Central memory CD8-positive, alpha-beta T cell (primary cell): ENCODE measurements at places on chromosomes 2 and 18.
A peak's percentile ranks its signal among the peaks of the same experiment; 100 is the strongest.

DNA sequence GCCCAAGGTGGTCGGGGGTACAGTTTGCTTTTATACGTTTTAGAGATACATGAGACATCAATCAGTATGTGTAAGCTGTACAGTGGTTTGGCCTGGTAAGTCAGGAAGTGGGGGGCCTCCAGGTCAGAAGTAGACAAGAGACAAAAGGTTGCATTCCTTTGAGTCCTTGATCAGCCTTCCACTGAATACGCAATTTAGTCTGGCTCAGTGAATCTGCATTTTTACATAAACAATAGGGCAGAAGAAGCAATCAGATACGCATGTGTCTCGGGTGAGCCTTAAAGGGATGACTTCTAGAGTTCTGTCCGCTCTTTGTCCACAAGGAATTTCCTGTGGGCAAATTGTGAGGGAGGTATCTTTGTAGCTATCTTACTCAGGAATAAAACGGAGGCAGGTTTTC is 87.2 kb downstream of the SOWAHC start:
- DNase-seq = no peak

DNA sequence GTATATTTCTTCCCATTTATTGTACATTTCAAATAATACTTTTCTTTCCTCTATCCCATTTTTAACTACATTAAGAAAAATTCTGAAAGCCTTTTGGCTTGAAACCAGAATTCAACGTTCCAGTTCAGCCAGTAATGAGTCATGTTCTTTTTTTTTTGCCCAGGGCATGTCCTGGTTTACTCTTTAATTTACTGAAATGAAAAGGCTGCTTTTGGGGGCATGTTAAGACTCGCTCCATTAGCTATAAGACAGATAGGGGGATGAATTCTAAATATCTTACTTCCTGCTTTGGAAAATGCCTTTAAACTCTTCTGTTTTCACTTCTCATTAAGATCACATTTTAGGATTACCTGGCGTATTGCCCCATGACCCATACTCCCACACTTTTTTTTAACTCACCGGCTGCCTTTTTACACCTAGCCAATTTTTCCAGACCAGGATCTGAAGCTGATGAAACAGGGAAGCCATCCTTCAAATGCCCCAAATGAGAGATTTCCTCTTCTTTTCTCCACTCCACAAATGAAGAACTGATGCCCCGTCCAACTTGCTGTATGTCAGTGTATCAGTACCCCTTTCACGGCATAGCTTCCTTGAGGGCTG is 585 bp downstream of the ABCA12 start:
- DNase-seq = no peak

GRCh38 chr2:65536596-65536995 is 104.2 kb upstream of the SPRED2 start:
- no peak for DNase-seq

DNA sequence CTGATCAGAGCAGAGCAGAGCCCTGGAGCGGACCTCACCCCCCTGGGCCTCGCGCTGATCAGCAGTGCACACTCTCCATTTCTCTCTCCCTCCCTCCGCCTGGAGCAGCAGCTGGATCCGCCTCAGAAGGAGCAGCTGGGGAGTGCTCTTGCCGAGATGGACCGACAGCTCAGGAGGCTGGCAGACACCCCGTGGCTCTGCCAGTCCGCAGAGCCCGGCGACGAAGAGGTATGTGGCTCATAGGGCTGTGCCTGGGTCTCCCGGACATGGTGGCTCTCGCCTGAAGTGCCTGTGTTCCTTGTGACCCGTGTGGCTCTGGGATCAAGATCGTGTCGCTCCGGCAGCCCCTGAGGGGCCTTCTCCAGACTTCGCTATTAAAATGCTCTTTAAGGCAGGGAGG is 102.5 kb downstream of the USP40 start:
- no peak for DNase-seq

DNA sequence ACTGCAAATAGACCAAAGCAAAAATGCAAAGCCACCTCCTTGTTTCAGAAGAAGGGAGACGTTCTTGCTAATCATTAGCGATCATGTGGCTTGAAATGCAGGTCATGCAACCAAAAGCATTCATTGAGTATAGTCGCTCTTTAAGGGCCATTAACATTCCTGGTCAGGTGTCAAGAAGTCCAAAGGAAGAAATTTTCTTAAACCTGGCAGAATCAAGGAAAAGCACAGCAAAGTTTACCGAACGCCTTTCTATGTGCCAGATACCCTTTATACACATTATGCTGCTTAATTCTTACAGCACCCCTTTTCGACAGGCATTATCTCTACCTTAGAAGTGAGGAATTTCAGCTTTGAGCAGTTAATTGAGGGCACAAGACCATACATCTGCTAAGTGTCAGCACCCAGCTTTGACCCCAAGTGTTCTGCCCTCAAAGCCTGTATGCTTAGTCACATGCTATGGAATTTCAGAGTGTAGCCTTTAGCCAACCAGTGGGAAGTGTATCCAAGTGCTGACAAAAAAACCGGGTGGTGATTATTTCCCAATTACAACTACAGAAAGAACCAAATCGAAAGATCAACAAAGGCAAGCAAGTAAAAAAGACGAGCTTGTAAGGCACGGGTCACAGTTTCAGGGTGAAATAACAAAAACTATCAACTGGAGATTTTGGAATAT is 70.8 kb downstream of the EPHA4 start:
- DNase-seq = no peak

- DNase-seq = no peak
Observed at GRCh38 chr2:132446444-132446843, 29.8 kb downstream of the GPR39 start.

- DNase-seq = no peak
Observed at GRCh38 chr18:74977041-74977440, 231.9 kb downstream of the PTGR3 start.

DNA sequence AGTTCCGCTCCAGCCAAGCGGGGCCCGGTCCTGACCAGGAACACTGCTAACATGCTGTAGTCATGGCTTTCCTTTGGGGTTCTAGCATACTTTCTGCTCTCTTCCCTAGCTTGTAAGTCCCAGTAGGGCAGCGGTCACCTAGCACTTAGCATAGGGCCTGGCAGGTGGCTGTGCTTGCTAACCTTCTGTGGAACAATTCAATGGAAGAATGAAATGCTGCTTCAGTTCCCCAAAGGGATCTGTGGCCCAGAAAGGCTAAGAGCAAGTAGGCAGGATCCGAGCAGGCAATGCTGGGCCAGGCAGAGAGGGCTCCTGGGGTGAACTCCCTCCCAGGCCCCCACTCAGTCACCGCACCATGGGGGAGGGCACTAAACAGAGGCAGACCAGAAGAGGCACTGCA is 266.8 kb downstream of the CELF4 start:
- no peak for DNase-seq

GRCh38 chr2:168217920-168218319 is 29.5 kb downstream of the STK39 start:
- DNase-seq = no peak

DNA sequence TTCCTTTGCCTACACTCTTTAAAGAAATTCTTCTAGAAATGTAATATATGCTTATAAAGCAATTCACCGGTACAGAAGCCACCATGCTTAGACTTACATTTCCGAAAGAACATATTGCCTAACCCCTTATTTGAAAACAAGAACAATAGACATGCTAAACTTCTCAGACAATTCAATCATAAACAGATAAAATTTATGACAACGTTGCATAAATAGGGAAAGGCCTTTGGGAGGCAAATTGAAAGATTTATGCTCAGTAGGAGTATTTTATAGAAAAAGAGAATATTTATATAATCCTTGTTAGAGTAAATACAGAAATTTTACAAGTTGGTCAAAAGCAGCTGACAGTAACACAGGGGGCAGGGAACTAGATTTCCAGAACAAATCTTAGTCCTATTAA is 16.2 kb upstream of the MEP1B start:
- DNase-seq = no peak

- no peak for DNase-seq
Observed at GRCh38 chr2:190583507-190584337, 49.2 kb upstream of the NEMP2 start.

DNA sequence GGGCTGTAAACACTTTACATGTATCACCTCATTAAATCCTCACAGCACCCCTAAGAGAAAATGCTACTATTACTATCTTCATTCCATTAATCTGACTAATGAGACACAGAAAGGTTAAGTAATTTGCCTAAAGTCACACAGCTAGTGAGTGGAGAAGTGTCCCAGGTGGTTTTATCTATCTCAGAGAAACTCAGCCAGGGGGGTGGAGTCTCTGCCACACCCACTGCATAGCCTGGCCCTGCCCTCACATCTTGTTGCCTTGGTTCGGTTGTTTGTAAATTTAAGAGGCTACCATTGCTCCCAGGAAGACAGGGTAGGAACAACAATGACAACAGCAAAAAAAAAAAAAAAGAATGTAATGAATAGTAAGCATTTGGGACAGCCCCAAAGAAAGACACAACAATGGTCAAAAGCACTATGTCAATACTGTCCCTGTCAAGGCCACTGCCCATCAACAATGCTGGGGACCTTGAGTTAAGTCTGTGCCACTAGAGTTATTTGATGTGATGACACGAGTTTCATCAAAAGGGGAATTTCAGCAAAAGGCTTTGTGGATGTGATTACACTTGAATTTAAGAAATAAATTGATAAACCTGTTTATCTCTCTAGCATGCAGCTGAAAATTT is 17.5 kb downstream of the CYRIA start:
- no peak for DNase-seq

DNA sequence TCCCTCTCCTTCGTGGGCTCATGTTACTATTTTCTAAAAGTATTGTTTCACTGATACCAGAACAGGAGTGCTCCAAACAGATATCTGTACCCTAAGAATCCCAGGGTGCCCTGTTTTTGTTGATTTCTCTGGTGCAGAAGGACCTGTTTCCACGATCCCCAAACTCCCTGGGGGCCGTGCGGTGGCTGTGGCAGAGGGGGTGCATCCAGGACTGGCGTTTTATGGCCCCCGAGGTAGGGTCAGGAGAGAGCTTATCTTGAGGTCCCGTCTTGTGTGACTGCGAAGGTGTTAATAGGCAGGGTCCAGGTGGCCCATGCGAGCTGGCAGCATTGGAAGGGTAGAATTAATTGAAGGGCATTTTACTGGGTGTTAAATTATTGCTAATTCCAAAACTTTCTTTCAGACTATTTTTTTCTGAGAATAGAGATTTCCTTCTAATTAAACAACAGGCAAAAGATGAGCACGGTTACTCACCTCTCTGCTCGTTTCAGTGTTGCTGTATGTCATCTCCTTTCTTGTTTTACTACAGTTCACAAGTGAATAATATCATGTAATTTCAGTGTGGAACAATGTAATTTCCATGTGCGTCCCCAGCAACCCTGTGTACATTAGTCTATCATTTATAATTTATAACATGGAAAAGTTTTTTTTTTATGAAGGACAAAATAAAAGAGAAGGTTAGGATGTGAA is 8.2 kb downstream of the TWIST2 start:
- no peak for DNase-seq

DNA sequence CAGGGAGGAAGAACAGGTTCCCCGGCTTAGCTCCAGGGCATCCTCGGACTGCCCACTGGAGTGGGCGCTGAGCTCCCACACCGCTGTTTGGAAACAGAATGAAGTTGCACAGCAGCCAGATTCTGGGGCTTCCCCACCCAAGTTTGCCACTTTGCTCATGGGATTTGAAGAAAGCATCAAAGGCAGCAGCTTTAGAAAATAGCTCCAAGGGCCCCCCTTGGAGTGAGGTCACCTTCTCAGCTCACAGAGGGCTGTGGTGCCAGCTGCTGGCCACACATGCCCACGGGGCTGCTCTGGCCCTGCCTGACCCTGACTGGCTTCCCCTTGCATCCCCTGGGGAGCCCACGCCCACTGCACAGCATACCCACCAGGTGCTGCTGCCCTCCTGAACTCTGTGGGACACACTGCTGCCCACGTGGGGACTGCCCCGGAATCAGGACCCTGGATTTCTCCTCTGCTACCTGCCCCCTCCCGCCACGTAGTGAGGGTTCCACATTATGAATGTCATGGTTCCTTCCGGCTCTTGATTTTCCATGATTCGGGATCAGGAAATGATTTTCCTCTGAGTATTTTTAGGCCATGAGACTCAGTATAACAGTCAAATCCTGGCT is 70.3 kb downstream of the TGOLN2 start:
- DNase-seq = no peak

- no peak for DNase-seq
Observed at GRCh38 chr2:190990132-190990531, 23.8 kb downstream of the STAT1 start.

- DNase-seq = no peak
Observed at GRCh38 chr2:200585730-200586643, at the start of gene AOX1. Gene AOX1 (plus strand): TSS chr2:200586014. CDS start chr2:200586109, 95 bp downstream.

DNA sequence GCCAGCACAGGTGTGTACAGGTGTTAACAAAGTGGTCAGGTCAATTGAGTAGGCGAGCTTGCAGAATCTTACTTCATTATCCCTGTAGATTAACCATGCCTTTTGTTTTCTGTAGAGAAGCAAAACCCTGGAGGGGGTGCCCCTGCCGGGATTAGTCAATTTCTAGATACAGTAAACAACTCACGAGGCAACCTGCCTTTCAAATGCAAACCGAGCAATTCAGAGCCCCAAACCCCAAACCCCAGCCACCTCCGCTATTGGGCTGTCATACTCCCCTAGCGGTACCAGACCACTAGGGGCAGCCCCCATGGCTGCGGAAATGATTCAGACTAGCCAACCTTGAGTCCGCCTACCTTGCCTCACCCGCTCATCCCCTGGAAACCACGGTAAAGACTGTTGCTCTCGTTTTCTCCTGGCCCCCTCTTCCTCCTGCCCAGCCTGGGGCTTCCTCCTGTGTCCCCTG is 61.4 kb upstream of the KIF5C start:
- peak; percentile 27 for DNase-seq

DNA sequence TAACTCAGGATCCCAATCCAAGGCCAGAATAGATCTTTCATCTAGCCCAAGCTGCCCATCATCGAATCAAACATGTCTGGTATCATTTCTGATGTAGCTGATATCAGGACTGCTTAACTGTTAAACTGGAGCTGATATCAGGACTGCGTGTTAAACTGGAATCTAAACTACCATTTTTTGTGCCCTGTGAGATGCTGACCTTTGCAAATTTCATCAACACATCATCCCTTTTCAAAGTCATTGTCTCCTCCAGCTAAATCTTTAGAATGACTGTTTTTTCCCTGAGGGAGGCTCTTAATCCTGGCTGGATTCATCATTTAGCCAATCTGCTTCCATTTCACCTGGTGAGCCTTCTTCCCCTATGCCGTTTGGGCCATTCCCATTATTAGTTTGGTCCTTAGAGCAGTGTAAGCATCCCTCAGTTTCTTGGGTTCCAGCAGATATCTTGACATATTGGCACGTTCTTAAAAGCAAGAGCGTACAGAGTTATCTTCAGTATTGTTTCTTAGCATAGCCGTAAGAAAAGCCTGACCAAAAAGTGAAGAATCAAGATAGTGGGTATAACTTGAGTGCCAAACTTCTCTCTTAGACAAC is 12.3 kb downstream of the RPL31 start:
- no peak for DNase-seq
